ENCODE measurements at places on chromosomes 7 and 10. TPM values are rescaled to one million over a fixed set of nuclear protein-coding genes. Genes with fewer than 3 reads are reported as not detected.

The PGAM2 gene
- not detected for total RNA-seq

The FZD8 gene
- 0.39 TPM for total RNA-seq

The GCC1 gene
- 18.1 TPM for total RNA-seq

The LRIT1 gene
- total RNA-seq: not detected

The ACTL6B gene
- total RNA-seq: not detected

The NPSR1 gene
- not detected for total RNA-seq

The DGKI gene
- total RNA-seq: 2.0 TPM

The INPP5F gene
- 26.3 TPM for total RNA-seq
